ENCODE measurements at places on chromosomes 13 and 19. TPM values are rescaled to one million over a fixed set of nuclear protein-coding genes. Genes with fewer than 3 reads are reported as not detected.
A peak's percentile ranks its signal among the peaks of the same experiment; 100 is the strongest.

The OXGR1 gene
- total RNA-seq = not detected

- peak; percentile 72 for DNase-seq
- no peaks in the 10 kb centered on the region for H3K36me3 ChIP-seq
- no peak overlapping the region for H3K4me3 ChIP-seq
- peaks cover 12% of the 10 kb centered on the region for H3K4me1 ChIP-seq
Measured at GRCh38 chr13:35978607-35979316, 152.4 kb downstream of the DCLK1 start.

The COX7A1 gene
- not detected for total RNA-seq

DNA sequence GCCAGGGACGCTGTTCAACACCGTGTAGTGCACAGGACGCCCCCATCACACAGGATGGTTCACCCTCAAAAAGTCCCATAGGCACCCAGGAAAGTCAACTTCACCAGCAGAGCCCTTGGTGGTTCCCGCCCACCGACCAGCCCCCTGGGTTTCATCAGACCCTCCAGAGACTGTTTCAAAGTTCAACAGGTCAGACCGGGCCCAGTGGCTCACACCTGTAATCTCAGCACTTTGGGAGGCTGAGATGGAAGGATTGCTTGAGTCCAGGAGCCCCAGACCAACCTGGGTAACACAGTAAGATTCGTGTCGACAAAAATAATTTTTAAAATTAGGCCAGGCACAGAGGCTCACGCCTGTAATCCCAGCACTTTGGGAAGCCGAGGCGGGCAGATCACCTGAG lies 61.0 kb downstream of the MYO9B start:
- no peaks in the 10 kb centered on the region for H3K27me3 ChIP-seq
- no peaks in the 10 kb centered on the region for H3K36me3 ChIP-seq
- peaks cover 25% of the 10 kb centered on the region for H3K4me1 ChIP-seq

DNA sequence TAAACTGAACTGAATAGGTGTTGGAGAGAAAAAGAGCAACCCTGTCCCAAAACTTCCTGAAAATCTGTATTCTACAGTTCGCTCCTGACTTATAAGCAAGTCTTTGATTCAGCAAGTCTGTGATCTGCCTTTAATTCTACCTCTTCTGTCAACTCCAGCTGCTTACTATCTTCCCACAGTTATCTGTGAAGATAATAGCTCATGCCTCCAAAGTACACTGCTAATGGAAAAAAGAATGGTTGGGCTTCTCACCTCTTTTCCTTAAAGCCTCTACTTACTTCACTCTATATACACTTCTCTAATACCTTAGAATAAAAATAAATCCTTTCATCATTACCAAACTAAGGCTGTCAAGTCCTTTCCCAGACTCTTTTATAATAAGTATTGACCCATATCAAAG lies 391.5 kb upstream of the MIR17HG start:
- peaks cover 32% of the 10 kb centered on the region for H3K4me1 ChIP-seq
- no peak for DNase-seq
- no peak overlapping the region for H3K27ac ChIP-seq
- no peaks in the 10 kb centered on the region for H3K27me3 ChIP-seq
- H3K4me3 ChIP-seq = no peak overlapping the region

GRCh38 chr13:32538143-32538620 lies 413 bp downstream of the N4BP2L2 start:
- H3K4me3 ChIP-seq = peak overlapping the region; percentile 85
- H3K4me1 ChIP-seq = peaks cover 20% of the 10 kb centered on the region
- no peak for DNase-seq
- H3K27me3 ChIP-seq = no peaks in the 10 kb centered on the region
- H3K36me3 ChIP-seq = peaks cover 24% of the 10 kb centered on the region

All from PC-3 (cell line).